ENCODE measurements at places on chromosomes 7 and 10.

DNA sequence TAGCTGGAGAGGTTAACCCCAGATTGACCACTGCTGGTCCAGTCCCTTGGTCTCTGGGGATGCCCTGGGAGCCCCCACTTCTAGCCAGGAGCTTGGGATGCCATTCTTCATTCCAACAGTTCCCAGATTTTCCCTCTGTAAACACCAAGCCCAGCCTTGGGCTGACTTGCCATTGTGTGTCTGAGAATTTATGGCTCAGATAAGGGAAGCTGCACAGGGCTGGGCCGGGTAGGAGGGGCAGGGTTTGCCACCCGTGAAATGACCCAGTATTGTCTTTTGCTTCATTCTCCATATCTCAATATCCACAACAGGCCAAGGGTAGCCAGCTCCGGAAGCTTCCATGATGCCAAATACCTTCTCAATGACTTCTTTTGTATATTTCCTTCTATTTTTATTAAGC lies 32.1 kb downstream of the AFAP1L2 start:
- DNase-seq = no peak

DNA sequence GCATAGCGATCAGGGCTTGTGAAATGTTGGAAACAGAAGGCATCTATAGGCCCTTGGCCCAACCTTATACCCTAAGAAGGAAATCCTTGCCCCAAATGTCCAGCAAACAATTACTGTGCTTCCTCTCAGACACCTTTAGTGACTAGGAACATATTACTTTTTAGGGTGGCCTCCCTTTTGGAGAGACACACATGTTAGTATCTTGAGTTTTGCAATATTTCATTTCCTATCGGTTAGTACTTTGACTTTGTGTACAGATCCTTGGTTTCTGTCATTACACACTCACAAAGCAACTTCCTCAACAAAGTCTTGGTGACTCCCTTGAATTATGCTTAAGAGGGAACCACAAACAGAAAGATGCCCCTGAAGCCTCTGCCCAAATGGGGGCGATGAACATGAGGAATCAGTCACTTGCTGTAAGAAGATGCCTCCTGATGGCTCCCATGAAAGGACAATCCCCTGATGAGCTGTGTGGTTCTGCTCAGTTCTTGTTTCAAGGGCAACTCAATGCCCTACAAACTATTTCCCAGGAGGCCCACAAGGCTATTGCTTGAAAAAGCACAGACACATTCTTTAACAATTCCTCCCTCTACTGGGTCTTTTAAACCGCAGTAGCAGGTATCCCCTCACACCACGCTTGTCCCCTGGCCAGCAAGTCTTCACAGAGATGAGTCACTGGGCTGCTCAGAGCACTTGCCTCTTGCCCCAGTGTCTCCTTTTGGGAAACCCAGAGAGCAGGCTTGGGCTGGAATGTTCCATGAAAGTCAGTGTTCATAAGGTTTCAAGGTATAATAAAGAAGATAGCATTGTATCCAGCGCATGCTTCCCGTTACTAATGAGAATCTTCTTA lies 196.2 kb downstream of the FANK1 start:
- DNase-seq = no peak

DNA sequence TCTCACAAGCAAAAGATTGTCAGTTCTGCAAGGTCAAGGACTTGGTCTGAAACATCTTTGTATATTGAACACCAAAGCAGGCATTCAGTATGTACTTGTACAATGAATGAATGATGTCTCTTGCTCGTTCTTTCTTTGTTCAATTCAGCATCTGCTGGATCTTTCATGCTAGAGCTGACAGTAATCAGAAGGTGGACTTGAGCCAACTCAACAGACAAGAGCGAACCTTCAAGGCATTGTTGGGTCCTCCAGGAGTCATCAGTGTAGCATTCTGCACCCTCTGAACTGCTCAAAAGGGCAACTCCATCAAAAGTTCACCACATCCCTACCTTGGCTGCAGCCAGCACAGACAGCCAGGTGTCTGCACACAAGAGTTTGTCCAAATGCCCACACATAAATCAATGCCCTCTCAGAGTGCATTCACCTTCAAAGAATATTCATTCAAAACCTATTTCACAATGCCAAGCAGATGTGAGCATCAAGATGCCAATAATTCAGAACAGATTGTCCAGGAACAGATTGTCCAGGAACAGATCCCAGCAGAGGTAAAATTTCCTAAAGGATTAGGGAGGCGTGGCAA lies 386.7 kb downstream of the CALN1 start:
- no peak for DNase-seq

- DNase-seq = no peak
Observed at GRCh38 chr10:118911363-118911762, 118.2 kb upstream of the NANOS1 start.

DNA sequence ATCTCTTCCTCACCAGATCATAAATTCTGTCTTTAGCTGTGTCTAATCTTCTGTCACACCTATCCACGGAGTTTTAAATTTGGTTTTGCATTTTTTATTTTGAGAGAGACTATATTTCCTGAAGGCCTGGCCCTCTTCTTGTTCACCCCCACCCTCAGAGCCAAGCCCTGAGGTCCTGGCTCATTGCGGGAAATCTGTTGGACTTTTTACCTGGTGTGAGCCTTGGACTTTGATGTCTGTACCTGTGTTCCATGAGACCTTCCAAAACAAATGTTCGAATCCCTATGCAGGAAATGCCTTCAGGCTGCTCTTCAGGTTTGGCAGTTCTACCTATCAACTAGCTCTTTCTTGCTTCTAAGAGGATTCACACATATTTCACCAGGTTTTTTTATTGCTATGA lies 175.2 kb upstream of the GRB10 start:
- DNase-seq = no peak

Measured in CD4-positive, alpha-beta T cell treated with Interferon alpha-2 for 1 hour (primary cell).